ENCODE measurements at places on chromosomes 12 and 14.
A peak's percentile ranks its signal among the peaks of the same experiment; 100 is the strongest.

GRCh38 chr12:94769776-94770759, 119.7 kb upstream of the TMCC3 start:
- DNase-seq = no peak

GRCh38 chr12:226401-226800, 12.4 kb upstream of the SLC6A12 start:
- DNase-seq = no peak

- no peak for DNase-seq
These were observed 84.3 kb upstream of the GTF2A1 start for GRCh38 chr14:81305065-81305464.

GRCh38 chr12:9866860-9867269, 2.3 kb downstream of the CLEC2B start:
- DNase-seq = no peak

GRCh38 chr14:25522926-25523325, 473.0 kb upstream of the STXBP6 start:
- no peak for DNase-seq

DNA sequence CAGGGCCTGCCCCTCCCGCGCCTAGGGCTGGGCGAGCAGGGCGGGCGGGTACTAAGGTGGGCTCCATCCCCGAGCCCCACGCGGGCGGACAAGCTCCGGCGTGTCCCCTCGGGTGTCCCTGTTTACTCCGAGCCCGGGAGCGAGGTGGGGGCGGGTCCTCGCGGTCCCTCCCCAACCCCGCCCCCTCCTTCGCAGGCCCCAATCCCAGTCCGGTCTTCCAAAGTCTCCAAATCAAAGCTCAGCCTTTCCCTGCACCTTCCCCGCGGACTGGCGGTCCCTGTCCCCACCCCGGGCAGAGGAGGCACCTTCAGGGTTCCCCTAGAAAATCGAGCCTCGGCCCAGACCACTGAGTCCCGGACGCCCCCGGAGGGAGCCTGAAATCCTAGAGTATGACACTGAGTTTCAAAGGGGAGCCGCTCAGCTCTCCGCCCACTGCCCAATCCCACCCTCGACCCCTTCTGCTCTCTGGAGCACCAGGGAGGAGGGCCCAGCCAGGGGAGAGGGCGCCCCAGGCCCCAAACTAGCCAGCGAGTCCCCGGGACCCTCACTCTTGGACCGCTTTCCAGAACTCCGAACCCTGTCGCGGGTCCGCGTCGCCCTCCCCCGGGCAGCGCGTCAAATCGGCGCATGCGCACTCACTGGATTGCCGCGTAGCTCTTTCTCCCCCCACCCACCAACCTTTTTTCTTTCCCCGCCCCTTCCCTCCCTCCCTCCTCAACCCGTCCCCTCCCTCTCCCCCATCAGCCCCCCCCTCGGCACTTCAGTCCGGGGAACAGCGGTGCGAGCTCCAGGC, at the start of gene LRP1:
TSS of gene LRP1 (plus strand) at position 758 of the 793 bp plus-strand sequence. CDS start 482 bp downstream, outside the sequence.
- no peak for DNase-seq

DNA sequence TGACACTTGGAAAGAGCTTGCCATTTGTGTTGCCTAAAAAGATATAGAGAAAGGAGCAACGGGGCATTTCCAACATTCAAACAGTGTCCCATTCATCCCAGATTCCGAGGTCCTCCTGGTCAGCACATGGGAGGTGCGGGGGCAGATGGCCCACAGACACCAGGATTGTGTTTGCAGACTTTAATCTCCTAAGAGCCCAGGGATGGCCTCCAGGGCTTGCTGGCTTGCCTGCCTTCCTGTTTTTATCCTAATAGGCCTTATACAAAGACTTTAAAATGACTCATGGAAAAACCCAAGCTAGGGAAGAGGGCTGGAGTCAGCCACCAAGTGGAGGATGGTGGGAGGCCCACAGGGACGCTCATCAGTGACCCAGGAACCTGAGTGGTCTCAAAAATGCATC, 21.5 kb upstream of the FAM181A start:
- no peak for DNase-seq

GRCh38 chr12:51788876-51789275, 59.6 kb downstream of the FIGNL2 start:
- DNase-seq = peak; percentile 66

DNA sequence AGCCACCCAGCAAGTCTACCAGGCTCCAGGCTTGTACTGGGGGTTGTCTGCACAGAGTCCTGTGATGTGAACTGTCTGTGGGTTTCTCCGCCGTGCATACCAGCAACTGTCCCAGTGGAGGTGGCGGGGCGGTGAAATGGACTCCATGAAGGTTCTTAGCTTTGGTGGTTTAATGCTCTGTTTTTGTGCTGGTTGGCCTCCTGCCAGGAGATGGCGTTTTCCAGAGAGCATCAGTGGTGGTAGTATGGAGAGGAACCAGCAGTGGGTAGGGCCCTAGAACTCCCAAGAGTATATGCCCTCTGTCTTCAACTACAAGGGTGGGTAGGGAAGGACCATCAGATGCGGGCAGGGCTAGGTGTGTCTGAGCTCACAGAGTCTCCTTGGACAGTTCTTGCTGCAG, 303.8 kb downstream of the TMEM121 start:
- DNase-seq = no peak

GRCh38 chr14:105173901-105174894, 5.6 kb upstream of the JAG2 start:
- DNase-seq = no peak

GRCh38 chr14:36538051-36538450, 18.0 kb upstream of the NKX2-1 start:
- DNase-seq = no peak

DNA sequence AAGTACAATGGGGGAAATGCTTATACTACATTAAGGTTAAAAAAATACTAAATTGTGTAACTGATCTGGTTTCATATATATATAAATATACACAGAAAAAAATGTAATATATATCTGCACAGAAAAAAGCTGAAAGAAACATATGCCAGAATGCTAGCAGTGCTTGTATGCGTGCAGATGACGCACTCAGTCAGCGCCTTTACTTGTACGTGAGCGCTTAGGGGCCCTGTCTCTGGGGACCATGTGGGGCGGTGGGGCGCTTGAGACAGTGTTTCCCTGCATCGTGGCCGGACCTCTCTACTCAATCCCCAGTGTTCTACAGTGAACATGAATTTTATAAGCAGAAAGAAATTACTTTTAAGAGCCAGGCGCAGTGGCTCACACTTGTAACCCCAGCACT, 7.0 kb downstream of the ANKRD9 start:
- no peak for DNase-seq

- DNase-seq = peak; percentile 68
These were observed 57.5 kb downstream of the ZNF664 start for GRCh38 chr12:124030510-124030909.

- no peak for DNase-seq
These were observed 106.7 kb upstream of the MIS18BP1 start for GRCh38 chr14:45359746-45360145.

- no peak for DNase-seq
These were observed 24.6 kb downstream of the EXOC5 start for GRCh38 chr14:57244106-57244505.

- DNase-seq = no peak
These were observed 17.8 kb downstream of the DCAF5 start for GRCh38 chr14:69135133-69135532.

DNA sequence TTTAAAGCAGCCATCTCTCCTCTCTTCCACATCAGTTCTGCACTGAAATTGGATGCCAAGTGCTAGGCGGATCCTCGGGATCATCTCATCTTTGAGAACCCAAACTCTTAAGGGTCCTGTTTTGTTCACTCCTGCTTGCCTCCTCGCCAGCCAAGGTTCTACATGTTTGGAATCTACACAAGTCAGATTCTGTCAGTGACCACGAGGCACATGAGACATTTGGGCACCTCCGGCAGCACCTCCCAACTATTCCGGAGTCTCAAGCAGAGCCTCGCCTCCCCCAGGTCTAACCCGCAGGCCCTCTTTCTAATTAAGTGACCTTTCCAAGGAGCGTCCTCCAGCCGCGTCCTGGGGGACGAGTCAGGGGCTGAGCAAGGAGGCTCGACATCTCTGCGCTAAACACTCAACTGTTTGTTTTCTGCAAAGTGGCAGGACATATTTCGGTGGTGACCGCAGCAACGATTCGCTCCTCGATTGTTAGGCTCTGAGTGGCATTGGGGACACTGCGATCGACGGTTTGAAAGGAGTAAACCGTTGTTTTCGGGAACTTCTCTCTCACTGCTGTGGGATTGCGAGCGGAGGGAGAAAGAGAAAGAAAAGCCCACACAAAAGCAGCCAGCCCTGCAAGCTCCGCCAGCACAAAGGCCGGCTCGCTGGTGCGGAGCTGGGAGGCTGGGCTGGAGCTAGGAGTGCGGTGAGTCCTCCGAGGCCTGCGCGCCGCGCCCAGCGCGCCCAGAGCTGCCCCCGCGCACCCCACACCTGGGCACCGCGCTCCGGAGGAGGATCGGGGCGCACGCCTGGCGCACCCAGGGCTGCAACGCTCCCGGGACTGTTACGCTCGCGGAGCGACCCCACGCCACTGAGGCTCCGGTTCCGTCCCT, 640 bp downstream of the ARMH4 start:
- no peak for DNase-seq

DNA sequence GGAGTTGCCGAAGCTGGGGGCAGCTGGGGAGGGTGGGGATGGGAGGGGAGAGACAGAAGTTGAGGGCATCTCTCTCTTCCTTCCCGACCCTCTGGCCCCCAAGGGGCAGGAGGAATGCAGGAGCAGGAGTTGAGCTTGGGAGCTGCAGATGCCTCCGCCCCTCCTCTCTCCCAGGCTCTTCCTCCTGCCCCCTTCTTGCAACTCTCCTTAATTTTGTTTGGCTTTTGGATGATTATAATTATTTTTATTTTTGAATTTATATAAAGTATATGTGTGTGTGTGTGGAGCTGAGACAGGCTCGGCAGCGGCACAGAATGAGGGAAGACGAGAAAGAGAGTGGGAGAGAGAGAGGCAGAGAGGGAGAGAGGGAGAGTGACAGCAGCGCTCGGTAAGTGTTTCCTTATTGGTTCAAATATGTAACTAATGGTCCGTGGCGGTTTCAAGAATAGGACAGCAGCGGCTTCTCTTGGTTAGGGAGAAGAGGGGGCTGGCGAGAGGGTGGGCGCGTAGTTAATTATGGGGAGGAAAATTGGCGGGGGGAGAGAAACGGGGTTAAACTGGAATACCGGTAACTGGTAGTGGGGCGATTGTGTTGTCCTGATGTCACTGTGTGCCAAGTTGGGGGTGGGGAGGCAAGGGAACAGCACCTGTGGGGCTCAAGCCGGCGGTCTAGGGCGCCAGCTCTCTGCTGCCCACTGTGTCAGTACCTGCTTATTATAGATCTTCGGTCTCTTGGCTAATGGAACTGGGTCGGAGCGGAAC, 8.4 kb downstream of the HOXC8 start:
- DNase-seq = no peak

DNA sequence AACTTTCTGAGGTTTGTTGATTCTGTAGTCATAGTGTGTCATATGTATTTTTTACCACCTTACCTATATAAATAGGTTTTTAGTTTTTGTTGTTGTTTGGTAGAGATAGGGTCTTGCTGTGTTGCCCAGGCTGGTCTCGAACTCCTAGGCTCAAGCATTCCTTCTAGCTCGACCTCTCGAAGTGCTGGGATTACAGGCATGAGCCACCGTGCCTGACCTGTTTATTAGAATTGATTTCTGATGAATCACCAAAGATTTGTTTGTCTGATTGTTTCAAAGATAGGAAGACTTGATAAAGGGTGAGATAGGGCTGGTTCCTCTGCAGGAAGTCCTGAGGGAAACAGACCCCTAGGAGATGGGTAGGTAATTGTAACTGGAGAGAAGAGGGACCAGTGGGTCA, 481.6 kb downstream of the PCNX1 start:
- DNase-seq = no peak

- no peak for DNase-seq
These were observed 24.9 kb upstream of the C12orf76 start for GRCh38 chr12:110073049-110073831.

GRCh38 chr12:50302686-50303085, 19.4 kb upstream of the LIMA1 start:
- peak; percentile 48 for DNase-seq

GRCh38 chr14:54647378-54647777, 80.5 kb downstream of the SAMD4A start:
- DNase-seq = no peak
